ENCODE measurements at places on chromosomes 4 and X.

- DNase-seq, result no peak
These were observed 195.0 kb upstream of the CLNK start for GRCh38 chr4:10879411-10880110.

GRCh38 chr4:93870876-93871458 is 42.4 kb downstream of the ATOH1 start:
- no peak for DNase-seq

GRCh38 chr4:48329193-48329592 is 12.1 kb upstream of the SLAIN2 start:
- no peak for DNase-seq

DNA sequence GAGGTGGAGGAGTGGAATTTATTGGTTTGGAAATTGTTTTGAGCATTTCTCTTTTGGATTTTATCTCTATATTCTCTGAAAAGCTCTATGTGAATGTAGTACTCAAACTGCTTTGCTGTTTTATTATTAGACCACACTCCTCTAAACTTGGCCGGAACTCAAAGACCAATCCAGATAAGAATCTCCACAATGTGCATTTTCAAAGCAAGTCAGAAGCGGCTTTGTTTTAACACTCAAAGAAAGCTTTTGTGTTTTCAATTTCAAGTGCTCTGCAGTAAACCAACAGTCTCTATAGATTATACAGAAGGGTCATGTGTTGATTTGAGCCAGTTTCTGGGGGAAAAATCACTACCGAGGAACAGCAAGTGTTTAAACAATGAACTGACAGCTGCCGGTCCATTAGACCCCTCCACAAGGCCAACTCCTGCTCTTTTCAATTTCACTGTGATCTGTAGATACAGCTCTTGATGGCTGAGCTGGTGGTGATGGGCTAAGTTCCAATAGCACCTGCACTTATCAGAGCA is 79.4 kb downstream of the FTHL17 start:
- no peak for DNase-seq

- peak; percentile 47 for DNase-seq
These were observed 94.1 kb upstream of the MID1 start for GRCh38 chrX:10714531-10714930.

DNA sequence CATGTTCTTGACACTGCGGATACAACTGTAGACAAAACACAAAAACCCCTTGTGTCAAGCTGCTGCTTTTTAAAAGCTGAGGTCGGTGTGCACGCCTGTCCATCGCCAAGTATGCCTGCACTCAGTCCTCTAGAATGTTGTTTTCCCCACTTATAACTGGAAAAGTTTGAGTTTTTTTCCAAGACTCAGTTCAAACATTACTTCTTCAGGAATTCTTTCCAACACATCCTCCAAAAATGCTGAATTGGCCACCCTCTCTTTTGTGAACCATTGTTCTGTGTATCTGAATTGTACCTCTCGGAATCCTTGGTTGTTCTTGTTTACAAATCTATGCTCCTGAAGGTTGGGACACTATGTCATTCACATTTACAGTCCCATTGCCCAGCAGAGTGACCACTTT is 94.6 kb downstream of the REELD1 start:
- DNase-seq, result no peak

GRCh38 chr4:171721937-171722336 is 91.3 kb upstream of the GALNTL6 start:
- DNase-seq, result no peak

DNA sequence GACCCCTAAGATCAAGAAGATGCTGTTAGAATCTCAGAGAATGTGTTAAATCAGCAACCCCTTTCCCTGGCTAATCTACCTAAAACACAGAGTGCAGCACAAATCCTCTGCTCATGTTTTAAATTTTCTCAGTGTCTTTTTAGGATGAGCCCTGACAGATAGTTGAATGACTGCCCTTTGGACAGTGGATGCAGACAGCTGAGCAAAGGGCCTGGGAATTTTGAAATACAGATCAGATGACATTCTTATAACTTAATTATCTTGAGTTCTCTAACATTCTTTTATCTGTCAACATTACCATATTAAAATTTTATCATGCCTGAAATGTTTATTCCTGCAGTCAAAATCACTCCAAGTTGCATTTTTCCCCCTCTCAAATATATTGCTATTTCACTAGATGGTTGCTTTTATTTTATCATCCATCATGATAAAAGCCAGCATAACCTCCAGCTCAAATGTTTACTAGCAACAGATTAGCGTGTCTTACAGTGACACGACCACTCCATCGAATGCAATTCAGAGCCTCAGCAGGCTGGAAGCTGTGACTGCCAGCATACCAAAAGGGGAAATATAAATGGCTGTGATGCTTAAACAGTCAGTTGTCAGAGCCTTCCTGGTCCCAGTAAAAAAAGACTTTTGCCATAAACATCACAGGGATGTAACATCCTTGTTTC is 22.8 kb upstream of the ARHGAP24 start:
- DNase-seq, result peak; percentile 11

- no peak for DNase-seq
These were observed 4.4 kb upstream of the SOWAHB start for GRCh38 chr4:76902233-76902890.

DNA sequence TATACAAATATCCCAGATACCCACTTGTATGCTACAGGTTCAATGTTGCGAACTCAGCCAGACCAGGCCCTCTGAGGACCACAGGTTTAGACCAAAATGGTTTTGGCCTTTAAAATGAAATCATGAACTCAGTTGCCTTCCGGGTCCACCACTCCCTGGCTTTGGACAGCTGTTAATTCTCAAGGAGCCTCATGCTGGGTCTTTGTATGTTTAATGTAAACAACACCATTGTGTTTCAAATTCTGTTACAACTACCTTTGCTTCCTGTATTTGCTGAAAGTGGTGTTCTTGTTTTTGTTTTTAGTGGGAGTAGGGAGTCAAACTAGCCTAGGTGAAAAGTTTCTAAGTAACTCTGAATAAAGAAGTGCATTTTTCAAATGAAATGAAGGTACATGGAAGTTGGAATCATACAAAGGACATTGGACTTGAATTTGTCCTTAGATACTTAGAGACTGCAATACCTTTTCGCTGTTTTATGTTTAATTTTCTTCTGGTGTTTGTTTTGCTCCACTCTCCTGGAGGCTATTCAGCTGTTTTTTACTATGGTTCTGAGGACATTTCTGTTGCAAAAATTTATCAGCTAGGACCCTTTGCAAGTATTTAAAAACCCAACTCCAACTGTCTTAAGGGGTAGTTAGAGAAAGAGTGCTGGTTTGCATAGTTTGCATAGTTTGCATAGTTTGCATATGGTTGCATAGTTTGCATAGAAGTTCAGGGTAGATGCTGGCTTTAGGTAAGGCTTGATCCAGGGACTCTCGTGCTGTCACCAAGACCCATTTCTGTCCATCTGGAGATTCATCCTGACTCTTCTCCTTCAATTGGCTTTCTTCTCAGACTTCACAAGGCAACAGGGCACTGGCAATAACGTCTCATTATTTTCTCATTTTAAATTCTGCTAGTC is 70.1 kb downstream of the MID1IP1 start:
- DNase-seq, result no peak

DNA sequence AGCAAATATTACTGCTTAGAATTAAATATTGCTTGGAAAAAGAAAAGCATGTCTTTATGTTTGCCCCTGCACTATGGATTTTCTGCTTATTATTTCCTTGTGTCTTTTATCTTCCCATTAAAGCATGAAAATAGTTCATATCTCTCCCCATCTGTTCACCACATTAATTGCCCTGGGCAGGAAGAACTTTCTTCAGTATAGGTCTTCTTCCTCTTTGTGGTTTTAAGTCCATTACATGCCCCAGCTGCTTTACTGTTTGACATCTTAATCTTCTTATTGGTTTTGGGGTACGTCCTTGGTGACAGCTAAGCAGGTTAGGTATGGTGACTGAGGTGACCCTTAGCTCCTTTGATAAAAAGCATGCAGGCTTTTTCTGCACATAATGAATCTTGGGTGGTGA is 157.3 kb downstream of the AASDH start:
- DNase-seq, result no peak

- DNase-seq, result peak; percentile 73
These were observed 78.4 kb upstream of the MAP3K15 start for GRCh38 chrX:19593690-19594089.

DNA sequence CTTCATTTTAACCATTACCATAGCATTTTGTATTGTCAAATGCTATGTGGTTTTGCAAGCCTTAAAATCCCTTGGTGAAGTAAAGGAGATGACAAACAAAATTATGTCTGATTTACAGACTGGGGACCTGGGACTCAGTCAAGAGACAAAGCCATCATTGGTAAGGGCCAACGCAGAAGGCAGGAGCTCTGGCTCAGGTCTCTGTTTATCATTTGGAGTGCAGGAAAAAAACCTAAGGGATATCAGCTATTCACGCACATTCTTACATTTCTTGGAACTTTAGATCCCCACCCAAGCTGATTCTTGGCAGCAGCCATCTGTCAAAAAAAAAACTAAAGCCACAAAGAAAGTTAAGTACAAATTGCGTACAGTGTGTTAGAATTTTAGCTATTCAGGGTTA is 731.9 kb downstream of the STPG2 start:
- no peak for DNase-seq

DNA sequence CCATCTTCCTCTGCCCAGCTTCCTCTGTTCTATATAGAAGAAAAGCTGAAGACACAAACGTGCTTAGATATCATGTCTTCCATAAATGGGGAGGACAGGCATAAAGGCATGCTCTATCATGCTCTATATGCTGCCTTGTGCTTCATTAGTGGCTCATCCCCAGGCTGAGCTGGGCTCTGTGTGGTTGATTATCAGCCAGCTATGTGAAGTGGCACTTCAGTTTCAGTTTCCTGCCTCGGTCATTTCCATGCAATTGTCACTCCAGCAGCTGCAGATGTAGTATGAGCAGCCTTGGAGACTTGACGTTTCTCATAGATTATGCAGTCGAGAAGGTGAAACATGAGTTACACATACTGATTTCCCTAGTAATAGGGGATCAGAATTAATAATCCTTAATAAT is 106.2 kb downstream of the SYTL5 start:
- DNase-seq, result no peak

DNA sequence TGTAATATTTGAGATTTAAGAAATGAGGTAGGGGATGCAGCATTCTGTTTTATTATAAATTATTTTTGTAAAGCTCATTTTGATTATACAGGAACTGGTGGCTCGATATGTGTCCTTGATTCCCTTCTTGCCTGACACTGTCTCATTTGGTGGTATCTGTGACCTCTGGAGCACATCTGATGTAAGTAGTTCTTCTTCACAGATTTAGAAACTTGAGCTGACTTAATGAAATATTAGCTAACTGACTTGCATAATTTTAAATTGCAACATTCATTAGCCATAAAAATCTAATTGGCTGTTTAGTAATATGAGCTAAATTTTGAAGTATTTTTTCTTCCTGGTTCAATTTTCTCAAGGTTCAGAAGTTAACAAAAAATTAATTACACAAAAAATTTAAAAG is 69.1 kb downstream of the FBXL5 start:
- peak; percentile 33 for DNase-seq

GRCh38 chrX:66053414-66053813 is 13.5 kb upstream of the VSIG4 start:
- DNase-seq, result no peak

DNA sequence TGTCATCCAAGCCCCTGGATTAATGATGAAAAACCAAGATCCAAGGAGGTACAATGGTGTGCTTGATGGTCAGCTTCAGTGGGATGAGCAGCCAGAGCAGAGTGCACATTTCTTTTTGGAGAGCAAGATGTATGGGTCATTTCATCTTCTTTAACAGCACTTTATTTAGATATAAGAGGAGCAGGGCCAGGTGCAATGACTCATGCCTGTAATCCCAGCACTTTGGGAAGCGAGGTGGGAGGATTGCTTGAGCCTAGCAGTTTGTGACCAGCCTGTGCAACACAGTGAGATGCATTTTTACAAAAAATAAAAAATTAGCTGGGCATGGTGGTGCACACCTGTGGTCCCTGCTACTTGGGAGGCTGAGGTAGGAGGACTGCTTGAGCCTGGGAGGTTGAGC is 45.3 kb upstream of the MAP3K15 start:
- DNase-seq, result no peak

DNA sequence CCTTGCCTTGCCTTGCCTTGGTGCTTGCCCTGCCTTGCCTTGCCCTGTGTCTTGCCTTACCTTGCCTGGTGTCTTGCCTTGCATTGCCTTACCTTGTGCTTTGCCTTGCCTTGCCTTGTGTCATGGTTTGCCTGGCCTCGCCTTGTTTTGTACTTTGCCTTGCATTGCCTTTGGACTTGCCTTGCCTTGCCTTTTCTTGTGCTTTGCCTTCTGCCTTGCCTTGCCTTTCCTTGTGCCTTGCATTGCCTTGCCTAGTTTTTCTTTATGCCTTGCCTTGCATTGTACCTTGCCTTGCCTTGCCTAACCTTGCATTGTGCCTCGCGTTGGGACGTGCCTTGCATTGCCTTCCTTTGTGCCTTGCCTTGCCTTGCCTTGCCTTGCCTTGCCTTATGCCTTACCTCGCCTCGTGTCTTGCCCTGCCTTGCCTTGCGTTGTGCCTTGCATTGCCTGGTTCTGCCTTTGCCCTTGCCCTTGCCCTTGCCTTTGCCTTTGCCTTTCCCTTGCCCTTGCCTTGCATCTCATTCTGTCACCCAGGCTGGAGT is 82.8 kb downstream of the TAB3 start:
- no peak for DNase-seq

- no peak for DNase-seq
These were observed 611.2 kb downstream of the RPA4 start for GRCh38 chrX:97494756-97495372.

DNA sequence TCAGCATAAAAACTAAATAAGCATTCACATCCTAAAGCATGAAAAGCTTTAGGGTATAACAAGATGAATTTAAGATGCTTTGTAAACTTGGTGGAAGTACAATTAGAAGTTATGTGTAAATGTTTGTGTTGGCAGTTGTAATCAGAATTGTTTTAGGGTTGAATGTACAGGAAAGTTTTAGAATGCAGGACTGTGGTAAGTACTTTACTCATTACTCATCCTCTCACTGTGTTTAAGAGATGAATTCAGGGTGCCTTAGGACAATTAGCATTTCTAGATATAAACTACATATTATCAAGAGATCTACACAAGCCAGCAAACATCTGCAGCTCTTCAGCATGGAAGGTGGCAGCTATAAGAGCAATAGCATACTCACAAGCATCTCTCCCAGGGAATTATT is 77.5 kb upstream of the ELOVL6 start:
- peak; percentile 61 for DNase-seq

GRCh38 chrX:132216806-132217202 is 2.4 kb downstream of the RAP2C start:
- DNase-seq, result peak; percentile 48

DNA sequence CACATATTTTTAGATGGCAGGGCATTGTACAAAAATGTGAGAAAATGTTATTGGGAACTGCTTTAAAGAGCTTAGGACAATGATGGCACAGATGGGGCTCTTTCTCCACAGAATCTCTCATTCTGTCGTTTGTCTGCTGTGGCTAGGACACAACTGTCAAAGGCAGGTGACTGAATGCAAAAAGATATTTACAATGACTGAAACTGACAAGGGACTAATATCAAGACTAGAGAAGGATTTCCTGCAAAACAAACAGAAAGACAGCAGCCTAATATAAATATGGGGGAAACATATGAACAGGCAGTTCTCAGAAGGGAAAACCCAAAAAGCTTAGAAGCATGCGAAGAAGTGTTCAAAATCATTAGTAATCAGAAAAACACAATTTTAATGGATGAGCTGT is 177.5 kb upstream of the AFF2 start:
- no peak for DNase-seq

- DNase-seq, result no peak
These were observed 2.5 kb downstream of the P2RY8 start for GRCh38 chrX:1534301-1535168.
